ENCODE measurements at places on chromosomes 1 and 21. TPM values are rescaled to one million over a fixed set of nuclear protein-coding genes. Genes with fewer than 3 reads are reported as not detected.

DNA sequence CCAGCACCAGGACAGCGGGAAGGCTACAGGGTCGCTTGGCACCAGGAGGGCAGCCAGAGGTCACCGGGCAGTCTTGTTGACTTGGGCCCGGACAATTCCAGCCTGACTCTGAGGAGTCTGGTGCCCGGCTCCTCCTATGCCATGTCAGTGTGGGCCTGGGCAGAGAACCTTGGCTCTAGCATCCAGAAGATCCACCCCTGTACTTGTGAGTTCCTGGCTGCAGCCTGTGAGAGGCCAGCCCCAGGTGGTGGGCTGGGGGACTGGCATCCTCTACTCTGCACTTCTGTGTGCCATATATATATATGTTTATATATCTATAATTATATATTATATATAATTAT, 11.6 kb upstream of the PTPN7 start:
- no peak for DNase-seq
- H3K27me3 ChIP-seq, result no peaks in the 10 kb centered on the region
- H3K27ac ChIP-seq, result no peak overlapping the region
- H3K36me3 ChIP-seq, result no peaks in the 10 kb centered on the region
- H3K4me1 ChIP-seq, result peaks cover 3% of the 10 kb centered on the region

APCS gene
- not detected for total RNA-seq

GRCh38 chr1:28112388-28113241, 24.2 kb upstream of the EYA3 start:
- peaks cover 53% of the 10 kb centered on the region for H3K27me3 ChIP-seq
- DNase-seq, result no peak
- peaks cover 17% of the 10 kb centered on the region for H3K4me1 ChIP-seq
- no peak overlapping the region for H3K27ac ChIP-seq

C8B gene
- not detected for total RNA-seq

- no peak for DNase-seq
- no peak overlapping the region for H3K27ac ChIP-seq
- peaks cover 11% of the 10 kb centered on the region for H3K4me1 ChIP-seq
- H3K4me3 ChIP-seq, result no peak overlapping the region
- no peaks in the 10 kb centered on the region for H3K36me3 ChIP-seq
Observed at GRCh38 chr1:59707178-59707791, 107.5 kb upstream of the HOOK1 start.
